ENCODE measurements at places on chromosomes 7 and 10.

DNA sequence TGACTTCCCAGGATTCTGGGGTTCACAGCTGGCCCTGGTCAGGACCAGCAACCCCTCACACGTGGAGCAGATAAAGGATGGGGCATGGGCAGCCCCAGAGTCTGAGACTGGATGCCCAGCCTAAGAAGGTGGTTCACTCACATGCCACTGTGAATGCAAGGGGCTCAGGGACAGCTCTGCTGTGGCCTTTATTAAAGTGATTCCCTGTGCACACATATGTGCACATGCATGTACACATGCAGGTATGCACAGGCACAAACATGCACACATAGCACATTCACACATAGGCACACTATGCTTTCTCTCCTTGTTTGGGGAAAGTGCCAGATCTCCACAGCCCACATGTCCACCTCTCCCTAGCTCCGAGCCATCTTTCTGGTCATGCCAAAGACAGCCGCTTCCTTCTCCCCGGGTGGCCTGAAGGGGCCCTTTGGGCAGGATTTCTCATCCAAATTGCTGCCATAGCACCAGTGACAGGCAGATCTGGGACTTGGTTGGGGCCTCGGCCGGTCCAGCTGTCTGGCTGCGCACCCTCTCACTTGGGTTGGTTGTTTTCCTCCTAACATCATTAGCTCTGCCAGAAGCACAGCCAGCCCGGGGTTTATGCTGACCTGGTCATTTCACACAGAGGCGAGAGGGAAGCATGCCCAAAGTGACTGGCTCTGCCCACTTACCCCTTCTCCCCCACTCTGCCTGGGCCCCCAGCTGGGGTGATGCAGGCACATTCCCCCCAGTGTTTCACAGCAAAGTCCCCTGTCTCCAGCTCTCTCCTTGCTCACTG is 1.4 kb downstream of the GCK start:
- no peak for DNase-seq

DNA sequence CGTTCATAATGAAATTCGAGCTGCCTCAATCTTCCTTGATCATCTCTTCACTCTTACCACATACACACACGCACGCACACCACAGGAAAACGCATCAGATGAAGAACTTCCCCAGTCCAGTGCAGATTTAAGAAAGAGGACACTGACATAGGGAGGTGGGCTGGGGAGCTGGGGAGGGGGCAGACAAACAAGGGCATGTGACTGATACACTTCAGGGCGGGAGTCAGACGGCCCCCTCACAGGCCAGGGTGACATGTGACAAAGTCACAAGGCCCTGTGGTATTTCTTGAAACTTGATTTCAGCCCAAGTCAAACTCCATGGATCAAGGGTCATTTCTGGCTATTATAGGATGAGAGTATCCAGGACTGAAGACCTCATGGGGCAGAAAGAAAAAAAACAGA is 82.6 kb downstream of the KCNMA1 start:
- DNase-seq: no peak

GRCh38 chr10:97427571-97428179 is 1.7 kb downstream of the PGAM1 start:
- peak; percentile 69 for DNase-seq

DNA sequence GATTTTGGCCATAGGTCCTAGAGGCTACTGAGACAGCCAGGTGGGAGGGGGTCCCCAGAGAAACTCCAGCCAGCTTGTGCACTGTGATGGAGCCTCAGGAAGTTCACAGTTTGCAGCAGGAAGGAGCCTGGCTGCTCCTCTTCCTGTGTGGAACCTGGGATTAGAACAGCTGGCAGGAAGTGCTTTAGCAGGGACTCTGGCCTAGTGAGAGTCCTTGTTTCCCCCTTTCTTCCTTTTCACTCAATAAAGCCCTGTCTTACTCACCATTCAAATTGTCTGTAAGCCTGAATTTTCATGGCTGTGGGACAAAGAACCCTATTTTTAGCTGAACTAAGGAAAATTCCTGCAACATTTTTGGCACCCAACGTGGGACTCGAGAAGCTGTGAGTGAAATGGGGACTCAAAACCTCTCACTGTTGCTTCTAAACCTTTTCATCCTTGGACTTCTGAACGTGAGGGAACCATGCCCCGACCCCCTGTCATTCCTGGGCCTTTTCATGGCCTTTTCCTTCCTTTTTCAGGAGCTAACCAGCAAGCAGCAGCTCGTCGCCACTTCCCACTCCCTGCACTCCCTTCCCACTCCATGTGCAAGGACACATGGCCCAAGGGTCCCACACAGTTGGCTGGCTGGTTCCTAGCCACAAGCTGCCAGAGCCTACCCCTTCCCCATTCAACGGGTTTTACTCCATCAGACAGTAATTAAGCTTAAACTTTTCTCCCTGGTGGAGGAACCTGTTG is 32.8 kb upstream of the SORCS3 start:
- no peak for DNase-seq

DNA sequence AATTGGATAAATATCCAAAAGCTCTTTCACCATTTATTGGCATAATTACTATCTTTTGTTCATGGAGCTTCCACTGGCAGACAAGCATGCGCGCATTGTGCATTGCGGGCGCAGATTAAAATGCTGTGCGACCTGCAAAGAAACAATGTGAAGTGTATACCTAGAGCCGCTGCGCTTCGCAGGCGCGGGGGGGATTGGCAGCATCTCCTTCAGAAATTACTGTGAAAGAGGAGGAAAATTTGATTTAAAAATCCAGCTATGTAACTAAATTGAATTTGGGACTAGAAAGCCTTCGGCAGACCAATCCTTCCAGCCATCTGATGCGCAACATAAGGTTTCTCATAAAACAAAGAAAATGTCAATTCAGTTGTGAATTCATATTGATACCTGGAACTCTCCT is 10.3 kb upstream of the NPM3 start:
- no peak for DNase-seq

- DNase-seq: peak; percentile 73
Measured at GRCh38 chr10:19930936-19931893, 115.0 kb downstream of the PLXDC2 start.

DNA sequence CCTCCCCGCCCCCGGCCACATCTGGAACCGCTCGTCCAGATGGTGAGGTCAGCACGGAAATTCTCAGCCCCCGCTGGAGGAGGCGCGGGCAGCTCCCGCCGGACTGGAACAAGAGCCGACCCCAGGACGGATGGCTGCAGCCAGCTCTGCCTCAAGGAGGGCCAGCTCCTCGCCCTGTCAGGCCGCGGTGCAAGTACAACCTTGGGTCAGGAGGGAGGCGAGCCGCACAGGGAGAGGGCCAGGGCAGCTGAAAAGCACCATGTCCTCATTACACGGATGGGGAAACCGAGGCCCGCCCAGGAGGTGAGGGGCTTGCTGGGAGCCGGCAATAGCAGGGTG is 3.8 kb upstream of the GRIFIN start:
- no peak for DNase-seq

DNA sequence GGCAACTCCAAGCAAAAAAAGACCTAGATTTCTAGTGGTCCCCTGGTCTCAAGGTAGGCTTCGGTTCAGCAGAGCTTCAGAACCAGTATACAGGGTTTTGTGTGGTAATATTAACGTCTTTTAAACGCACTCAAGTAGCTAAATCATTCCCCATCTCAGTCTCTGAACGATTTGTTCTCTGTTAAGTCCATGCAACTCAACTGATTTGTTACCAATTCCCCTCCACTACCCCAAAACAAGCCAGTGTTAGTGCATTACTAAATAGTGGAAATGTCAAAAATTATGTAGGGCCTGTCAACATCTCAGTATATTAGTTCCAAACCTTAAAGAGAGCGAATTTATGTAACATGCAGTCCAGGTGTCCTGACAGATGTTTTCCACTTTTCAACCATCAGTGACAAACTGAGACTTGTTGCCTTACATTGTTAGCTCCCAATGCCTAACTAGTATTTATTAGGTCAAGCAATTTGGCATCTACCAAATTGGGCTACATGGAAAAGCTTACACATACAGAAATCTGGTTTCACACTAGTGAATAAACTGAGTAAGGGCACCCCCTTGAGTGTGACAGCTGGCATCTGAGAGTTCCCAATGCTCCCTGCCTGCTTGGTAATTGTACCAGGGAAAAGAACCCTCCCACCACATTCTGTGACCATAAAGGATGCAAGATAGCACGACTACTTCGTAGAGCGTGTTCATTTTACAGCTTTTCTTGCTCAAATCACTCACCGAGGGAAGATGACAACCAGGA is 12.2 kb downstream of the HNRNPA2B1 start:
- no peak for DNase-seq

GRCh38 chr10:100732241-100732596 is 13.2 kb upstream of the PAX2 start:
- no peak for DNase-seq

GRCh38 chr10:89468191-89468965 is 54.0 kb downstream of the IFIT5 start:
- no peak for DNase-seq

GRCh38 chr10:132619927-132620326 is 82.3 kb downstream of the INPP5A start:
- no peak for DNase-seq

- DNase-seq: no peak
Measured at GRCh38 chr7:4768597-4769569, 6.5 kb upstream of the AP5Z1 start.

DNA sequence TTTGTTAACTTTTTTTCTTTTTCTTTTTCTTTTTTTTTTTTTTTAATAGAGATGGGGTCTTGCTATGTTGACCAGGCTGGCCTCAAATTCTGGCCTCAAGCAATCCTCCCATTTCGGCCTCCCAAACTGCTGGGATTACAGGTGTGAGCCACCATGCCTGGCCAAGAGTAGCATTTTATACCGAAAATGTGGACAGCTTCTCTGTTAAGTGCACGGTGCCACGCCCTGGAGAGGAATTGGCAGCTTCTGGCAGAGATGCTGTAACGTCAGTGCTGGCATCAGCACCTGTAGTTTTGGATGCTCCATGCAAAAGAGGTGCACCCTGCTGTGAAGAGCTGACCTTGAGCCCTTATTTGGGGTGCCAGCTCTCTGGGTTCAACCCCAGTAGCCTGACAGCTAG is 18.2 kb downstream of the IL15RA start:
- no peak for DNase-seq

DNA sequence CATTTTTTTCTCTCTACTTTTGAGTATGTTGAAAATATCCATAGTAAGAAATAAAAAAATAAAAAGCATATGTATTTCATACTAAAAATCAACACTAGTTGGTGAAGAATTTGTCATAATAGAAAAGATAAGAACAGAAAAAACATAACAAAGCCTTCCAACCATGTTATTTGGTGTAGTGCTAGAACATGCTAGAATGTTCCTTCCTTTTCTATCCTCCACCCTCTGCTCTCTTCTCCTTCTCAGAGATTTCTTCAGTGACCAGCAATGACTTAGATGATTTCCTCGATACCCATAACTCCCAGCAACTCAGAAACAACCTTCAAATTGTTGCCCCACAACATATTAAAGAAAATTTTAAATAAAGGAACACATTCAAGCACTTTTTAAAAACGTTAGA is 2.6 kb downstream of the ZC3HAV1 start:
- DNase-seq: no peak

GRCh38 chr10:130463876-130464364 is 327.7 kb downstream of the GLRX3 start:
- no peak for DNase-seq

DNA sequence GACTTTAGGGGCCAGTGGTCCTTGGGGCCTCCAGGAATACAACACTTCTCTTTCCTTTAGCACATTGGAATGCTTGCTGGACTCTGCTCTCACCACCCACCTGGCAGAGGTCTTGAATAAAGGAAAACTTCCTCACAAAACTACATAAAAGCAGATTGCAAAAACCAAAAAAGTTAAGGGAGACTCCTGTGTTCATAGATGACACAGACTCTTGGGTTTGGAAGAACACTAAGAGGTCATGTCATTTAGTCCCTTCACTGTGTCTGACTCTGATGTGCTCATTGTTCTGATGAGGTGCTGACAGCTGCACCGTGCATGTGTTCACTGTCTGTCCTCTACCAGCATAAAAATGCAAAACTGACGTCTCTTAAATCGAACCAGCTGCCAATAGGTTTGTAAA is 11.4 kb downstream of the BLNK start:
- DNase-seq: no peak

DNA sequence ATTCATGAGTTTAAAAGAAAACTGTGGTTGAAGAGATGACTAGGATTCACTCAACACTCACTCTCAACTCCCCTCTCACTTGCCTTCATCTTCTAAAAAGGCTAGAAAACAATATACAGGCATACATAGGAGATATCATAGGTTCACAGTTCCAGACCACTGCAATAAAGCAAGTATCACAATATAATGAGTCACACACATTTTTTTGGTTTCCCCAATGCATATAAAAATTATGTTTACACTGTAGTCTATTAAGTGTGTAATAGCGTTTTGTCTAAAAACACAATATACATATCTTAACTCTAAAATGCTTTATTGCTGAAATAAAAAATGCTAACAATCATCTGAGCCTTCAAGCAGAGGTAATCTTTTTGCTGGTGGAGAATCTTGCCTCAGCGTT is 104.9 kb upstream of the PDE1C start:
- no peak for DNase-seq

- DNase-seq: no peak
Measured at GRCh38 chr7:18753972-18754610, 258.5 kb downstream of the HDAC9 start.

GRCh38 chr7:101740981-101741725 is 76.3 kb upstream of the CUX1 start:
- DNase-seq: no peak

DNA sequence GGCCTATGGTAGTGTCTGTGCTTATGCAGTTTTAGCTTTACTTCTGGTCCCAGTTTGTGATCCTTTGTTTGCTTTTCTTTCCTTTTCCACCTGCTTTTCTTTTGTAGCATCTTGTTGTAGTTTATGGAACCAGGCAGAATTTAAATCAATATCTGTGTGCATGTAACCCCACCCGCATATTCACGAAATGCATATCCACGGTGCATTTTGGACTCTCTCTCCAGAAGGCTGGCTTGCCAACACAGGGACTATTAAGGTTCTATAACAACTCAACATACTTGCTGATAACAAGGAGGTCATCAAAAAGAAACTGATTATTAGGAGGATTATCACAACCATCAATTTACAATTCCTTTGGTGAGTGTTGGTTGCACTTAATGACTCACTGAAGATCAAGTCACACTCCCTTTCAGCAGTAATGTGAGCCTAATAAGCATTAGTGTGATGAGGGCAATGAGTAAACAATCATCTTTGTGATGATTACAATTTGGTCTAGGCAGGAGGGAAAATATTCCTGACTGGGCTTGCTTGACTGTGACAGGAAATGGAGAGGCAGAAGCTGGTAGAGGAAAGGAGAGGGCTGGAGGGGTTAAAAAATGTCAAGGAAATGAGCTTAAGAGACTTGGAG is 378.6 kb downstream of the REEP3 start:
- DNase-seq: no peak

DNA sequence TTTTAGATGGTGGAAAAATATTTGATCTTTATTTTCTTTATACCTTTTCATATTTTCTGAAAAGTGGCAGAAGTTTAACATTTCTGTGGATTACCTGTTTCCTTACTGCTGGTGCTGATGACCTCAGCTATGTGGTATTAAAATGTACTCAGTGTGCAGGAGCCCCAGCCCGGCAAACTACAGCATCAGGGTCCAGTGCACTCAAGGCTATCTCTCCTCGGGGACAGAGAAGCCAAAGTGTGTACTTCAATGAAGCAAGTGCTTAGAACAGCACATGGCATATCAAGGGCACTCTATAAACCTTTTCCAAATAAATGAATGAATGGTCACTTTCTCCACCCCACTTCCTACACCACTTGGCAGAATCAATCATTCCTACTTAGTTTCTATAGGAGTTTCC is 111.8 kb downstream of the HIP1 start:
- DNase-seq: no peak

GRCh38 chr10:29908962-29909361 is 150.4 kb downstream of the JCAD start:
- DNase-seq: no peak

GRCh38 chr7:81583882-81584533 is 185.8 kb downstream of the HGF start:
- DNase-seq: no peak
